ENCODE measurements at places on chromosomes 11 and 22.

GRCh38 chr11:35436581-35437250 lies 17.4 kb upstream of the SLC1A2 start:
- no peak for DNase-seq

DNA sequence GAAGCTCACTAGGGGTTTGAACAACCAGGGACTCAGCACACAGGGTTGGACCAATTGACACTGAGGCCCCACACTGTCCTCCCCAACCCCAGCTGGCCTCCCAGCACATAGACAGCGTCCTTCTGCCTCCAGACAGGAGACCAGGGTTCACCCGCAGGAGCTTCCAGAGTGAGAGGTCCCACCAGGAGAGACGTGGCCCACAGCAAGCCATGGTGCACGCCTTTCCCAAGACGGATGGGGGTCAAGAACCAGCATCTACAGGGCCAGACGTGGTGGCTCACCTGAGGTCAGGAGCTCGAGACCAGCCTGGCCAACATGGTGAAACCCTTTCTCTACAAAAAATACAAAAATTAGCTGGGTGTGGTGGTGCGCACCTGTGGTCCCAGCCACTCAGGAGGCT lies 12.1 kb upstream of the SIGIRR start:
- no peak for DNase-seq

- DNase-seq: no peak
Measured at GRCh38 chr11:13036235-13036634, 27.1 kb downstream of the RASSF10 start.

DNA sequence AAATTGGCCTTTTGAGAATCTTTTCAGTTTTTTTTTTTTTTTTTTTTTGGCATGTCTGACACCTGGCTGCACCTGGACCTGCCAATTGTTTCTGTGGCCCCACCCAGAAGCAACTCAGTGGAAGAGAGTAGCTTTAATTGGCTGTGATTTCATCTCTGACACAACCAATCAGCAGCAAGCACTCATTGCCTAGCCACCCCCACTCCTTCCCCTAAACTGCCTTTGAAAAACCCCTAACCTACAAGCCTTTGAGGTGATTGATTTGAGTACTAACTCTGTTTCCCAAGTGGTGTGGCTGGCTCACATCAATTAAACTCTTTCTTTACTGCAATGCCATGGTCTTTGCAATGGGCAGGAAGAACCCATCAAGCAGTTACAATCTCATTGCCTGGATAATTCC lies 98.2 kb upstream of the CHORDC1 start:
- DNase-seq: no peak

DNA sequence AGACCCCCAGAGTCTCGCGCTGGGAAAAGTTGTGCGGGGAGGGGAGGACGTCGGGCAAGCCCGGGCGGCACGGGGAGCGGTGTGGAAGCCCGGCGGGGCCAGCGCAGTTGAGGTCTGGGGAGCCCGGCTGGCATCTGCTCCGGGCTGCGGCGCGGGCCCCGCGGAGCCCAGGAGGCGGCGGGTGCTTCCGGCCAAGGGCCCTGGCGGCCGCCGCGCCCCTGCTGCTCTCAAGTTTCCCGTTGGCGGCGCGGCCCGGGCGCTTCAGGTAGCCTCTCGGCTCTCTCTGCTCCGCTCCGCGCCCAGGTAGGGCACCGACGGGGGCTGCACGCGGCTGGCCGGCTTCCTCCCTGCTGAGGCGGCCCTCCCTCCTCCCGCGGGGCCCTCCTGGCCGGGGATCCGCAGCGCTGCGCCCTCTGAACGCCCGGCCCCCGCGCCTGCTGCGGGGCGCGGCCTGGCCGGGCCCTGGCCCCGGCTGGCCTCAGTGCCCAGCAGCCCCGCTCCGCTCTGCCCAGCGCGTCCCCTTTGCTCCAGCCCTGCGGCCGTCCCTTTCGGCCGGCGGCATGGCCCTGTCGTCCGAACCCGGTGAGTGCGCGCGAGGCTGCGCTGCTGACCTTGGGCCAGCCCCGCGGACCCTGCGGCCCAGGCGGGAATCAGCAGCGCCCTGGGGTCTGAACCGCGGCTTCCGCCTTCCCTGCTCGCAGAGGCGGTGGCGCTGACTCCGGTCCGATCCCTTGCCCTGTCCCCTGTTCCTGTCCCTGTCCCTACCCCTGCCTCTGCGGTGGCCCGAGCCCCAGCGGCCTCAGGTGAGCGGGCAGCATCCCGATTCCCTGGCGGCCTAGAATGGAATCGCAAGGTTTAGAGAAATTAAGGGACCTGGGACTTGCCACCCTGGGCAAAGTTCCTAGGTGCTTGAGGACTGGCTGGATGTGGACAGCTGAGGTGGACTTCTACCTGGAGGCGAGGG lies 4.3 kb upstream of the AMPD3 start:
- no peak for DNase-seq

- peak; percentile 22 for DNase-seq
Measured at GRCh38 chr11:19519912-19520641, 192.6 kb upstream of the NAV2 start.

GRCh38 chr11:34988294-34989255 lies 72.2 kb downstream of the PDHX start:
- peak; percentile 75 for DNase-seq

GRCh38 chr11:130999086-130999485 lies 82.8 kb upstream of the SNX19 start:
- no peak for DNase-seq

GRCh38 chr22:45656577-45656976 lies 15.1 kb upstream of the ATXN10 start:
- no peak for DNase-seq

DNA sequence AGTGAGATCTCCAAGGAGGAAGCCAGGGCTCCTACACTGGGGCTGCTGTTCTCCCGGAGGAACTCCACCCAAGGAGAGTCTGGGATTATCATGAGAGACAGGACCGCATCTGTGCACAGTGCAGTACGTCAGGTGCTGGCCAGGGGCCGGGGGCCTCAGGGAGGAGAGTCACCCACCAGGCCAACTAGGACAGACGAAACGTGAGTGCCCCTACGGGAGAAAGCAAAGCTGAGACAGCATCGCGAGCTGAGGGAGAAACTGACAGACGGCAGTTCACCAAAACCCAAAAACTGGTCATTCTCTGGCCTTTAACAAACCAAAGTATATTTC lies 273.4 kb downstream of the BRD1 start:
- DNase-seq: no peak

GRCh38 chr11:36953976-36954375 lies 355.9 kb upstream of the RAG2 start:
- peak; percentile 6 for DNase-seq

GRCh38 chr11:70072461-70072860 lies 5.7 kb upstream of the ANO1 start:
- DNase-seq: no peak

DNA sequence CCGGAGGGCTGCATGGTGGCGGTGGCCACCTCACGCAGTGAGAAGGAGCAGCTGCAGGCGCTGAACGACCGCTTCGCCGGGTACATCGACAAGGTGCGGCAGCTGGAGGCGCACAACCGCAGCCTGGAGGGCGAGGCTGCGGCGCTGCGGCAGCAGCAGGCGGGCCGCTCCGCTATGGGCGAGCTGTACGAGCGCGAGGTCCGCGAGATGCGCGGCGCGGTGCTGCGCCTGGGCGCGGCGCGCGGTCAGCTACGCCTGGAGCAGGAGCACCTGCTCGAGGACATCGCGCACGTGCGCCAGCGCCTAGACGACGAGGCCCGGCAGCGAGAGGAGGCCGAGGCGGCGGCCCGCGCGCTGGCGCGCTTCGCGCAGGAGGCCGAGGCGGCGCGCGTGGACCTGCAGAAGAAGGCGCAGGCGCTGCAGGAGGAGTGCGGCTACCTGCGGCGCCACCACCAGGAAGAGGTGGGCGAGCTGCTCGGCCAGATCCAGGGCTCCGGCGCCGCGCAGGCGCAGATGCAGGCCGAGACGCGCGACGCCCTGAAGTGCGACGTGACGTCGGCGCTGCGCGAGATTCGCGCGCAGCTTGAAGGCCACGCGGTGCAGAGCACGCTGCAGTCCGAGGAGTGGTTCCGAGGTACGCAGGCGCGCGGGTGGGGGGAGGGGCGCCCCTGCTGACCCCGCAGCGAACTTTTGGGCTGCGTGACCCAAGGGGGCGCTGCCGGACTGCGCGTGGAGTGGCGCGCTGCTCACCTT lies 670 bp downstream of the NEFH start:
- peak; percentile 5 for DNase-seq

- no peak for DNase-seq
Measured at GRCh38 chr11:6142936-6143335, 27.2 kb downstream of the OR52B2 start.

DNA sequence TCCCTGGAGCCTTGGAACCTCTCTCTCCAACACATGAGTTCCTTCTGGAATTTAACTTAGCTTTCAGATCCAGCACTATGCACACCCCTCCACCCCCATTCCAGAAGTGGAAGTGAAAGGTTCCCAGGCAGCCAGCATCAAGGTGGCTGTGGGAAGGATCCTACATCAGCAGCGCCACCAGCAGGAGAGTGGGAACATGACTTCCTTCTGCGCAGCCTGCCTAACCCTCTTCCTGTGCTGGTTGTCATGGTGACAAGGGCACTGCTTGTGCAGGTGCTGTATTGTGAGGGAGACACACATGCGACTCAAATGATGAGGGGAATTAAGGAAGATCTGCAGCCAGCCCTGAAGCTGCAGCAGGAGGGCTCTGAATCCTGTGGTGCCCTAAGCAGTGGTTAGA lies 904.5 kb upstream of the API5 start:
- no peak for DNase-seq

DNA sequence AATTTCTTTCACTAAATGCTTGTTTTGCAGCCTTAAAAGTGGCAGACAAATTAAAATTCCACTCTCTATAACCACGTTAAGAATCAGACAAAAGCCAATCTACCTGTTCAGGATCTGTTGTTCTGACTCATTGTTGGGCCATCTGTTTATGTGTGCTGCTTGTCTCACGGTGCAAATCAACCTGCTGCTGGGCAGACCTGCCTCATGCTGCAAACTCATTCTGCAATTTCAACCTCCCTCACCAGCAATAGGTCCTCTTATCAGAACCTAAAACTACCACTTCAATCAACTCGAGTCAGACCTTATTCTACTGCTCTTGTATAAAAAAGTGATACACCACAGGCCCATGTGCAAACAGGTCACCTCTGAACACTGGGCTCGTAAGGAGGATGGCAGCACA lies 75.1 kb downstream of the LARGE2 start:
- no peak for DNase-seq

DNA sequence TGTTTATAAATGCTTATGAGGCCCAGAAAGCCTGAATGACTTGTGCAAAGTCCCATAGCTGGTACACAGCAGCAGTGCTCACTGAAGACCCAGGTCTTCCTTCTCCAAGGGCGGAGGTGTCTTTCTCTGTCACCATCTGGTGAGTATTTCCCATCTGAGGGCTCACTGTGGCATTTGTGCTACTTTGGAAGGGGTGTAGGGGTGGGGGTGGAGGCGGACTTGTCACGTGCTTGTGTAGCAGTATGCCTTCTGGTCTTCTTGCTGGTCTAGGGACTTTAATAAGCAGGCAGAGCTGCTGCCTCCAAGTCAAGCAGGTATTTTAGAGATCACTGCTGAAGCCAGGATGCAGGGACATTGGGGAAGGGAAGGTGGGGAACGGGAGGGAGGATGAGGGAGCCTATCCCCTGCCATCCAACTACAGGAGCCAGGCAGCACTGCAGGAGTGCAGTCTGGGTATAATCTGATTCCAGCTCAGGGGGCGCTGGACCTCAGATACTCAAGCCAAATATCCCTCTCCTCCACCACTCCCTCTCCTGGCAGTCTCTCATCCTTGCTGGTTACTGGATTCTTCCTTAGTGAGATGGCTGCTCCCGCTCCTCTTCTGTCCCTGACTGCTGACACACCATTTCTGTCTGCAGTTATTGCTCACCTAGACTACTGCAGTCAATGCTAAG lies 3.4 kb downstream of the ABCC8 start:
- no peak for DNase-seq

- DNase-seq: peak; percentile 33
Measured at GRCh38 chr11:69101115-69101791, 52.5 kb downstream of the TPCN2 start.

DNA sequence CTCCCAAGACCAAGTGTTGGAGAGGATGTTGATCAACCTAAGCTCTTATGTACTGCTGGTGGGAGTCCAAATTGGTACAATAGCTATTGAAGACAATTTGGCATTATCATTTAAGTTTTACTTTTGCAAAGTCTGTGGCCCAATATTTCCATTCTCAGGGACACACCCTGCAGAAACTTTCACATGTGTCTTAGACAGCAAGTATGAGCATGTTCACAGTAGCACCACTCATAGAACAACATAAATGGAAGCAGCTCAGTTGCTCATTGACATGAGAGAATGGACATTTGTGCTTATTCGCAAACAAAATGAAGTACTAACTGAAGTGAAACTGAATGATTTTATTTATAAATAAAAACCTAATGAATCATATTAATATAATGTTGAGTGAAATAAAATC lies 135.5 kb downstream of the NOX4 start:
- DNase-seq: no peak

DNA sequence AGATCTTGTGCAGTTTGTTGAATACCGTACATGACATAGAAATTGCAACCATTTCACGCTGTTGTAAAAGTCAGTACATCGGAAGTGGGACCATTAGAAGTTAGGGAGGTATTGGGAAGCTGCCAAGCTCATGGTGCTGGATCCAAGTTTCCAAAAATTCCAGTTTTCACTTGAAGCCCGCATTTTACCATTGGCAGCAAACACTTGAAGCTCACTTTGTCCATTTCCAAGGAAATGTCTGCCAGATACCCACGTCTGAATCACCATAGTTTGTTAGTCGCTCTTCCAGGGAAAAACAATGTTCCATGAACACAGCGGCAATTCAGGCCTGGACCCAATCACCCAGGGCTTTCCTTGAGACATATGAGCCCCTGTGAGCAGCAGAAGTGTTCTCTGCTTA lies 22.6 kb upstream of the PARVB start:
- DNase-seq: no peak

DNA sequence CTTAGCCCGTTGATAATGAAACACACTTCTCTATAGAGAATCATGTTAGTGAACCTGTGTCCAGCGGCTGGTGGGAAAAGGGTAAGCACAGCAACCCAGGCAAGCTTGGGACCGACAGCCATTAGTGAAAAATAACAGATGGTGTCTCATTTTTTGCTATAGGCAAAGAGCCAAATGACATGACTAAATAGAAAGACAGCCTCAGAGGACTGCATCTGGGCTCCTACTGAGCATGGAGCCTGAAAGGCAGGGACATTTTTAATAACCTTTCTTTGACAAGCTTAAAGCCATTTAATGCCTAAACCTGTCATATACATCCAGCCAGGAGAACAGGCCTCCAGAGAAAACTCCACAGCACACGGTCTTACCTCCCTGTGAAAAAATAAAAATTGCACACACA lies 67.0 kb downstream of the FANCF start:
- no peak for DNase-seq

DNA sequence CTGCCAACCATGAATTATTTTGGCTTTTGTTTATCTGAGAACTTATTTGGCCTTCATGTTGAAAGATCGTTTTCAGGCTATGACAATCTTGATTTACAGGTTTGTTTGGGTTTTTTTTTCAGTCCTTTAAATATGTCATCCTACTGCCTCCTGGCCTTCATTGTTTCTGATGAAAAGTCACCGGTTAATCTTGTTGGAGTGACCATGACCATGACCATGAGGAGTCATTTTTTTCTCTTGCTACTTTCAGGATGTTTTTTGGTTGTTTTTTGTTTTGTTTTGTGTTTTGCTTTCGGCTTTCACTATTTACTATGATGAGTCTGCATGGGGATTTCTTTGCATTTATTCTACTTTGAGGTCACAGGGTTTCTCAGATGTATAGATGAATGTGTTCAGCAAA lies 81.6 kb downstream of the BRD1 start:
- DNase-seq: no peak

GRCh38 chr11:103898065-103898464 lies 138.4 kb upstream of the DDI1 start:
- no peak for DNase-seq

All from astrocyte of the cerebellum (primary cell).